ENCODE measurements at places on chromosomes 1 and 21.

DNA sequence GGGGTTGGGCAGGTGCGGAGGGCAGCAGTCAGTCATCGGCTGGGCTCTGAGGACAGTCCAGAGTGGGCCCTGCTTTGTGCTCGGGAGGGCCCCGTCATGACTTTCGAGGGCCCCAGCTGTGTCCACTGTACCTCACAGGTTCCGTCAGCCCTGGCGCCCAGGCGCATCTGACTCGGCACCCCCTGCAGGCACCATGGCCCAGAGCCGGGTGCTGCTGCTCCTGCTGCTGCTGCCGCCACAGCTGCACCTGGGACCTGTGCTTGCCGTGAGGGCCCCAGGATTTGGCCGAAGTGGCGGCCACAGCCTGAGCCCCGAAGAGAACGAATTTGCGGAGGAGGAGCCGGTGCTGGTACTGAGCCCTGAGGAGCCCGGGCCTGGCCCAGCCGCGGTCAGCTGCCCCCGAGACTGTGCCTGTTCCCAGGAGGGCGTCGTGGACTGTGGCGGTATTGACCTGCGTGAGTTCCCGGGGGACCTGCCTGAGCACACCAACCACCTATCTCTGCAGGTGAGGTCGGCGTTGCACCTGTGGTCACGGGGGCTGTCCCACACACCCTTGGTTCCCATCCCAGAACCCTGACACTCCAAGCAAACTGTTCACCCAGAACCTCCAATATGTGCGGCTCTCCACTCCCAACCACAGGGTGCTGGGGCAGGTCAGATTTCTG, 7.8 kb downstream of the PODN start:
- DNase-seq = no peak

DNA sequence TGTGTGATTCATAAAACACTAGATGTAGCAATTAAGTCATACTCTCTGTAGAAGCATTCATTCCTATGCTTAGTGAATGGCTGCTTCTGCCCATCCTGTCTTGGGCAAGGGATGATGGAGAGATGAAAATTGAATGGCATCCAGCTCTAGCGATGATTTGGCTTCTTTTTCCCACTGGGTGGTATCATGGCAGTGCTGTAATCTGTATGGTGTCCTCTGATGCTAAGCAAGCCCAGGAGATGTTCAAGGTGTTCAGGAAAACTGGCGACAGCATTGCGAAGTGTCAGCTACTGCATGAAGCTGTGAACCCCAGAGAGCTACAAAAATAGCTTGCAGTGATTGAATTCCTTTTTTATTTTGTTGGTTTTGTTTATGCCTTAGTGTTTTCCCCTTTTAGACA, 48.9 kb upstream of the LEPR start:
- no peak for DNase-seq

DNA sequence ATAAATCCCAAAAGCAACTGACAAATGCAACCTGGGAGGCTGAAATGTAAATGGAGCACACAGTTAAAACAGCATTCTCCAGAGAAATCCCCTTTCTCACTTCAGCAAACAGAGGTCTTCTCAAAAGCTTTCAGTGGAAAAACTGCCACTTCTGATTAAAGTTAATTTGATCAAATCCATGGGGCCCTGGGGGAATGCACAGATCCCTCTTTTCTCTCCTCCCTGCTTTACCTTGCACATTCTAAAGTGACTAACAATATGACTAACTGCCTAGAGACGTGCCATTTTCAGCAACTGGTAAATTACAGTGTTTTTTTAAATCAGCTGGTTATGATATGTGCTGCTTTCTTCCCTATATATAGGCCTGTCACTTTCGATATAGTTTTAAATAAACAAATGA, 142.5 kb downstream of the RERE start:
- no peak for DNase-seq

DNA sequence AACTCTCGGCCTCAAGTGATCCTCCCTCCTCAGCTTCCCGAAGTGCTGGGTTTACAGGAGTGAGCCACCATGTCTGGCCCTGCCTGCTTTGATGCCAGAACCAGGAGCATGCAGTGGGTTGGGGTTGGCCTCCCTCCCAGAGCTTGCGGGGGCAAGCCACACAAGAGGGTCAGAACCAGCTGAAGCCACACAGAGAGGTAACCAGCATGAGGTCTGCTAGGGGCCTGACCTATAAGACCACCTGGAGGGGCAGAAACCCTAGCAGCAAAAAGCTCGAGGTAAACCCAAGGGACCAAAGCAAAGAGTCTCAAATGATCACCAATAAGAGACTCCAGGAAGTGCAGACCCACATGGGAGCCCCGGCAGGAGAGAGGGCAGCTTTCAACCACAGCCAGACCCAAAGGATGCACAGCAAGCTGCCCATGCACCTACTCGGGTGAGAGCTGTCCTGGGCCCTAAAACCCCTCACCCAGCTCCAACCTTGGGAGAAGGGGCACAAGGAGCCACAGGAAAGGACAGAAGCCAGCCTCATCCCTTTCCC, 81.2 kb downstream of the TOMM20 start:
- DNase-seq = no peak

DNA sequence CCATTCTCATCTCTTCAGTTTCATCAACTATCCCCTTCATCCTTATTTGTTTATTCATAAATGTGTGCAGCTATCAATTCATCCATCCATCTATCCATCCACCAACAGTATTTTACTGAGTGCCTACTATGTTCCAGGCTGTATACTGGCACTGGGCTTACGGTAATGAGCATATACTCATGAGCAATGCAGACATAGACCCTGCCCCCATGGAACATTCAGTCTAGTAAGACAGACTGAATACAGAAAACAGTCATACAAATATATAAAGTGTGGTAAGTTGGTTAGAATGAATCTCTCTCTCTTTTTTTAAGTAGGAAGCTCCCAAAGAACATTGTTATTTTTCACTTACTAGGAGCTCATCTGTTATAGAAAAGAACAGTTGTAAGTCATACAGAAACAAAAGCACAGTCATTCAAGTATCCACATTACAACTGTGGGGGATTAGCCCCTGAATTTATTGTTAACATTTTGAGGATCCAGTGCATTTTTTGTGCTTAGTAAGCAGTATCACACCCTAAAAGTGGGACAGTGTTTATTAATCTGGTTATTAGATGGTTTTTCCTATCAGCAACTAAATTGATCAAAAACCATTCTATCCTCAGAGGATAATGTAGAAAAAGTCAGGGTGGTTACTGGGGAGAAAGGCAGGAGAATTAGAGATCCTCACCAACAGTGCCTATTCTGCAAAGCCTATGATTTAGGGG, 3.6 kb downstream of the SLC16A4 start:
- DNase-seq = no peak

GRCh38 chr1:65401612-65402011, 18.9 kb upstream of the LEPR start:
- DNase-seq = no peak

DNA sequence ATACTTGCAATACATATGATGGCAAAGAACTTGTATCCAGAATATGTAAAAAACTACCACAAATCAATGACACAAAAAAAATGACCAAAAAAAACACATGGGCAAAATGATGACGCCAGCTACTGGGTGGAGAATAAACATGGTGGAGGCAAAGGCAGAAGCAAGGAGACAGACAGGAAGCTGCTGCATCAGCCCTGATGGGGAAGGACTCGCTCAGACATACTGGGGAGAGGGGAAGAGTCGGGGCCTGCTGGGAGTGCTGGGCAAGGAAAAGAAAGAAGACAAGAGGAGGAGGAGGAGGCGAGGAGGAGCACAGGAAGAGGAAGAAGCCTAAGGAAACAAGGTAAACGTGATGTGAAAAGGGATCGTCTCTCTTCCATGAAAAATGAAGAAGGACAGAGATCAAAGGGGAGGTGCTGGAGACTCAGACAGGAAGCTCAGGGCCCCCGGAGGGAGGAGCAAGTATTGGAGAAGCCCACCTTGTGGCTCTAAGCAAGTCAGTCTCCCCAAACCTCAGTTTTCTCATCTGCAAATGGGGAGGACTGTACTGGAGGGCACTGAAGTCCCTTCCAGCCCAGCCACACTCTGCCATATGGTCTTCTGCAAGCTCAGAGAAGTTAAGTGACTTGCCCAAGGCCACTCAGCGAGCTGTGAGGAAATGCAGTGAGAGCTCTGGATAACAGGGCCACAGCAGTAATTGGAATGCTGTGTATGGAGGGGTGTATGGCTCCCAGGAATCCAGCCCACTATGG, 24.2 kb downstream of the OLFML2B start:
- DNase-seq = no peak

GRCh38 chr1:63772876-63773275, 941 bp upstream of the ROR1 start:
- DNase-seq = no peak

- DNase-seq = no peak
Measured at GRCh38 chr21:23217597-23217996, 2219.4 kb downstream of the NCAM2 start.

DNA sequence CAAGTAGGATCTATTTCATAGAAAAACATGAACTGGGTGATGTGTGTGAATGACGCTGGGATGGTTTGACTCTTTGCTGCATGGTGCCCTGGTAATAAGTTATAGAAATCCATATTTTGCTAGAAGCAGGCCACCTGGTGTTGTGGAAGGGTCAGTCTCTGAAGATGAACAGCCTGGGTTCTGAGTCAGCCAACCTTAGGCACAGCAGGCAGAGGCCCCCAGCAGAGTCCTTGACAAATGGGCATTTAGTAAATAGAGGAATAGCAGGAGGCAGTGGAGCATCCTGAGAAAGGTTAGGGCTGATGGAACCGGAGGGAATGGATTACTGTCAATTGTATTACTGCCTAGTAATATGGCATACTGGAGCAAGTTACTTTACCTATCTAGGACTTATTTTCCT, 20.9 kb downstream of the FGGY start:
- DNase-seq = no peak

- peak; percentile 11 for DNase-seq
Measured at GRCh38 chr1:14522926-14523241, 75.6 kb upstream of the KAZN start.

DNA sequence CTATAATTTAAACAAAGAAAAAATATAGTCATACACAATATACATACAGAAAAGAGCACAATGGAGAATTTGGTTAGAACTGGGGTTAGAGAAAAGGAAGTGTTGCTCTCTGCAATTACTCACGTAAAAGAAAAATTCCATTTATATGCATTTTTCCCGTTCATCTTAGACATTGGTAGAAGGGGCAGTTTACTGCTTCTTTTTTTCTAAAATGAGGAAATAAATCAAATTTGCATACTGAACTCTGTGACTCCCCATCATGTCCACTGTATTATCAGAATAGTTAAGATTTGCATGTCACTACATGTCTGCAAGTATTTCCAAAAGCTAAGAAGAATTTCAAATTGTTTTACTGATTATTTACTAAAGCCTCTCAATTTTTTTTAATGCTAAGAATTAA, 44.1 kb upstream of the C1orf105 start:
- no peak for DNase-seq

DNA sequence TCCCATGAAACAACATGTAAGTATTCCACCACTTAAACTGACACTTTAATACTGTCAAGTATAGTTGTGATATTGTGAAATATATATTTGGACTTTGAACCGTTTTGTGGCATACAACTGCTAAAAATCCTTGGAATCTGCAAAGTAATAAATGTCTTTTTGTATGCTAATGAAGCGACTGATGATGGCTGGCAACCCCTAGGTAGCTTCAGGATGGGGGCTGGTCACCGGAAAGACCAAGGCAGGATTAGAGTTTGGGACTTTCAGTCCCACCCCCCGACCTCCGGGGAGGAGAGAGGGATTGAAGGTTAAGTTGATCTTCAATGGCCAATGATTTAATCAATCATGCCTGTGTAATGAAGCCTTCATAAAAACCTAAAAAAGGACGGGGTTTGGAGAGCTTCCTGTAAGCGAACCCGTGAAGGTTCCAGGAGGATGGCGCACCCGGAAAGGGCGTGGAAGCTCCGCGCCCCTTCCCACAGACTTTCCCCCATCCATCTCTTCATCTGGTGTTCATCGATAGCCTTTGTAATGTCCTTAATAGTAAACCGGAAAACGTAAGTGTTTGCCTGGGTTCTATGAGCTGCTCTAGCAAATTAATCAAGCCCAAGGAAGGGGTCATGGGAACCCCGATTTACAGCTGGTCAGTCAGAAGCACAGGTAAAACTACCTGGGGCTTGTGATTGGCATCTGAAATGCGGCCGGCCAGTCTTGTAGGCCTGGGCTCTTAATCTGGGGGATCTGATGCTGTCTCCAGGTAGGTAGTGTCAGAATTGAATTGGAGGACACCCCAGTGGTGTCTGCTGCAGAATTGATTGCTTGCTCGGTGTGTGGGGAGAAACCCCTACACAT, 1.8 kb upstream of the ZNF281 start:
- no peak for DNase-seq

DNA sequence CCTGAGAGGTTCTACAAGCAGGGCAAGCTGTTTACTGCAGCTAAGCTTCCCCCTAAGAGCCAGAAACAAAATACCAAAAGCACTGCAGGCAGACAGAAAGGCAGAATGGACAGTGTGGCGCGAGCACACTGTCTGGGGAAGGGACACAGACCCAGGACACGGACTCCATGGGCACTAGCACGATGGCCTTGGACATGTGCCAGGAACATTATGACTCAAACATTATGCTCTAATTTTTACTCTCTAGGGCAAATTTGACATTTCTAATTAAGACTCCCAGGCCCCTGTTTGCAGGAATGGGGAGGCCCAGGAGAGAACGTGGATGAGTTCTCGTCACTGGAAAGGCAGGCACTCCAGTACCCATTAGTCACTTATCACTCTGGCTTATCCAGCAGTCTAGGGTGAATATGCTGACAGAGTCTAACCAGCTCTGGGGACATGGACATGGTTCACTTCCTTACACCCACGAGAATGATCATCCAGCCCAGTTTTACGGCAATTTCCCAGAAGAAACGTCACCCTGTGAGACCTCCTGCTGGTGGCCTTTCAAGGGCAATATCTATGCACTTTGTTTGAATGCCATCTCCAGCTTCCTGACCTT, 45.1 kb downstream of the CAPN8 start:
- peak; percentile 24 for DNase-seq

GRCh38 chr1:14815175-14815877, 216.8 kb downstream of the KAZN start:
- no peak for DNase-seq

DNA sequence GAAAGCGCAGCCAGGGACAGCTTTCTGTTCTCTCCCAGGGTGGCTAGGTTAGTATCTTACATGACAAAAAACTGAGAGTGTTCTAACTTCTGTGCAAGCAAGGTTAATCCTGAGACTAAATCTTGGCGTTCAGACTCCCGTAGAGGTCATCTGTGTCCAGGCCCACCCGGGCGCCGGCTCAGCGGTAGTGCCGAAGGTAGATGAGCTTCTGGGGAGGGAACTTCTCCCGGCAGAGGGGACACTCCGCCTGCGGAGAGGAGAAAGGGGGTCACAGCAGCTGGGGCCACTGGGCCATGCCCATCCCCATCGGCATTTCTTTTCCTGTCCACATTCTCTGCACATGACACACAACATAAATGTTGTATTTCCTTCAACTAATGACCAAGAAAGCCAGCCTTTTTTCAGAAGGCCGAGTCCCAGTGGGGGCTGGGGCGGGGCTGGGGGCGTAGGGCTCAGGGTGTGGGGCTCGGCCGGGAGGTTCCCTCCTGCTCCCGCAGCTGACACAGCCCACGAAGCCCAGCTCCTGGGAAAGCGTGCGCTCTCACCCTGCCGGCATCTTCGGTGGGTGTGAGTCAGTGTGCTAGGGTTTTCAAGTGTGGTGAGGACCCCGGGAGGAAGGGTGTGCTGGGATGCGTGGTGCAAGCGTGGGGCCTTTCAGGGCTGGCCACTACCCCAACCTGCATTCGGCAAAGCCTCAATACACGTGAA, 6.6 kb downstream of the PEX10 start:
- no peak for DNase-seq
